ENCODE measurements at places on chromosomes 3 and 15.

- no peak for DNase-seq
These were observed 213.8 kb upstream of the FEZF2 start for GRCh38 chr3:62587169-62587568.

- DNase-seq: peak; percentile 50
These were observed 26.1 kb downstream of the FNDC3B start for GRCh38 chr3:172065527-172065926.

DNA sequence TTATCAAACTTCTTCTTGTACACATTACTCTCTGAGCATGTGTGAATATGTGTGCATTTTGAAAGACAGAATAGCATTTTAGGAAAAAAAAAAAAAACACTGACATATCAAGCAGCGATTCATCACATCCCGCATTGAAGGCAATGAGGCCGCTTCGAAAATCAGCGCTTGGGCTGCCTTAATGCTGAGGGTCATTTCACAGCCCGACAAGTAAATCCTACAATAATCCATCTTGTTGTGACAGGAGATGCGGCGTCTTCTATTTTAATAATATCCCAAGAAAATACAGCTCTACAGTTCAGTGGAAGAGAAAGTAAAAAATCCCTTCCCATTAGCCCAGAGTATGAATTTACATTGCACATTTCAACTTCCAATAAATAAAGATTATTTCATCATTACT, 389.2 kb upstream of the GRM7 start:
- no peak for DNase-seq

GRCh38 chr3:64257100-64257755, 32.0 kb upstream of the PRICKLE2 start:
- no peak for DNase-seq

DNA sequence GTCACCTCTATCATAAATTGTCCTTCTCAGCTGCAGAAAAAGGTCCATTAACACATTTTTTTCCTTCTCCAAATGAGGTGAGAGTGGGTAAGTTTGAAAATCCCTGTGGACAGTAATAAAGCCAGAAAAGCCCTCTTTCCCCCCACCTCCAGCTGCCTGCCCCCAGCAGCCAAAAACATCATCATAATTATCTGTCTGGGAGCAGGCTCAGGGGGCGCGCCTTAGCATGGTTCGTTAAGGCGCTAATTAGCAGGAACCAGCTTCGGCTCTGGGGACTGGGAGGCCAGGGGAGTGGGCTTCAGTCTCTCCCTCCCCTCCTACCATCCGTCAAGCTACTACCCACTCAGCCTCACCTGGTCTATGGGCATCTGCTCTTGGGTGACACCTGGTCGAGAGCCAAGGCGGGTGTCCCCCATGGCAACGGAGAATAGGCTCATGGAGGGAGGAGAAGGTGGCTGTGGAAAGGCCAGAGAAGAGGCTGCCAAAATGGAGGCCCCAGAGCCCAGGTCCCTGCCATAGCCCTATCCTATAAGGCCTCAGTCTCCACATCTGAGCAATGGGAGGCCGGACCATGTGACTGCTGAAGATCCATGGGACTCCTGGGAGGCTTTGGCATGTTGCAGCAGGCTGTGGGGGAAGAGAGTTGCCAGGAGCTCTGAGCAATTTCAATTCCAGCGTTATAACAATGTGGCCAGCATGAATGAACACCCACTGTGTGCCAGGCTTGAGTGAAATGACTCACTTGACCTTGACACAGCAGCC, 140.1 kb upstream of the LINGO1 start:
- DNase-seq: no peak

GRCh38 chr15:37058316-37058985, 41.9 kb downstream of the MEIS2 start:
- no peak for DNase-seq

GRCh38 chr3:193971261-193971751, 164.6 kb upstream of the HES1 start:
- DNase-seq: no peak

DNA sequence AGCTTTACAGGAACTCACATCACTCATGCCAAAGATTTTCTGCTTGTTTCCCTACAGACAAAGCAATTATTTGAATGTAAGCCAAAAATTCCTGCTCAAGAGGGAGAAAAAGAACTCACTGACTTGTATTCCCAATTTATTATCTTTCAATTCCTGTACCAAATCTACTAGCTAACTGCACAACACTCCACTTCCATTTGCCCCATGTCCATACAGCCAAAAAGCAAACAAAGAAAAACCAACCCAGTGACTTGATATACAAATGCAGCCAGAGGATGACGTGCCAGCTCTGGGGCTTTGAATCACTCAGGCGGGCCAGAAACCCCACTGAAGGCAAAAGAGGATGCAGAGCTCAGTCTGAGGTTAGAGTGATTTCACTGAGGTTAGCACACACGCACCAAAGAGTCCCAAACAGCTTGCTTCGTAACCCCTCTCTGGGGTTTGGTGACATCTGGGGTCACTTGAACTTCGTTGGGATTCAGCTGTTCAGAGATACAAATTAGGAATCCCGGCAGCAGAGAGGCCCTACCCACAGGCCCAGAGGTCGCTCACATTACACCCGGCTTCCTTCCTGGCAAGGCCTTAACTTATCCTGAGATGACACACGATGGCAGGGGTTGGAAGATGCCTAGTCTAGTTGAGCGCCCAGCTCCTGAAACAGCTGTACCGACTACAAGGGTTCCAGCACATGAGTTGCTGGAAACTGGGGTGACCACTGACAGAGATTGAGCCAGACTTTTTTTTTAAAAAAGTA, 1.6 kb downstream of the RFTN1 start:
- DNase-seq: no peak

DNA sequence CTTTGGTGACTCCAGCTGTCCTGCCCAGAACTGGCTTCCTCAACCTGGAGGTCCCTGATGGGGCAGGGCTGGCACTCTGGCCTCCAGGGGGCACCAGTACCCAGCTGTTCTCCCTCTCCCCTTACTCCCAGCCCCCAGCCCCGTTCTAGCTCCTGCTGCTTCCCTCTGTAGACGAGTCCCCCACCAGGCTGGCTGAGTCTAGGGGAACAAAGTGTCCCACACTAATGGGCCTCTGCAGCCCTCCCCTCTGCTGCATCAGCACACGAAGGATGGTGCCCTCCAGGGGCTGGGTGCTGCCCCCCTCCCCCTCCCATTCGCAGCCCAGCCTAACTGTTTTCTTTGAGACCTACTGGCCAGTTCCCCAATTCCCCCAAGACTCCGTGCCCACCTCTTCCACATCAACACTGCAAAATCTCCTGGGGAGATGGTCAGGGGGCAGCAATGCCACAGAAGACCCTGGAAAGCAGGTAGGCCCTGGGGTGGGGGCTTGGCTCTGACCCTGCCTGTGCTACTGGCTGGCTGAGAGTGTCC, 4.2 kb downstream of the RHCG start:
- DNase-seq: no peak

GRCh38 chr3:172467170-172467824, 19.0 kb upstream of the GHSR start:
- DNase-seq: no peak

DNA sequence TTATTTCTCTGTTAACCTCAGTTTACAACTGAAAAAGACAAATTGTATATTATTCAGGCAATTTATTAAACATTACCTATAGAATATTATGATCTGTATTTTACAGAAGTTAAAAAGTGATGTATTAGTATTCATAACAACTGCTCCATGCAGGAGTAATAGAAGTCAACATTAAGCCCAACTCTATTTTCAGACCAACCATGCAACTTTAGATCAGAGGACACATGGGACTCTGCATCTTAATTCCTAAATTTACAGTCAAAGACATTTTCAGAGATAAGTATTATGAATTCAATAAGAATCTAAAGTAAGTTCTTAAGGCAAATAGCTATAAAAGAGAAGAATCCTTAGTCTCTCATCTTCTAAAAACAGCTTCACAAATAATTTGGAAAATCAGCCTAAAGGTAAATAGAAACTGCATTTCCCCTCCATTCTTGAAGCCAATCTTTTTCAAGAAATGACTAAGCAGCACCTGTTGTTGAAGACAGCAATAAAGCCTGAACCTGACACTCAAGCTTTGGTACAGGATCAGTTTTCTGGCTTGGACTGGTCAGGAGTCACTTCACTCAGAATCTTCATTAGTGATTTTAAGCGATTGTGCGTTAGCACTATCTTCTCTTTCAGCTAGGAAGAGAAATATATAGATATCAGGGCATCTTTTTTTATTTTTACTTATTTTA, 23.0 kb downstream of the OIP5 start:
- DNase-seq: no peak

DNA sequence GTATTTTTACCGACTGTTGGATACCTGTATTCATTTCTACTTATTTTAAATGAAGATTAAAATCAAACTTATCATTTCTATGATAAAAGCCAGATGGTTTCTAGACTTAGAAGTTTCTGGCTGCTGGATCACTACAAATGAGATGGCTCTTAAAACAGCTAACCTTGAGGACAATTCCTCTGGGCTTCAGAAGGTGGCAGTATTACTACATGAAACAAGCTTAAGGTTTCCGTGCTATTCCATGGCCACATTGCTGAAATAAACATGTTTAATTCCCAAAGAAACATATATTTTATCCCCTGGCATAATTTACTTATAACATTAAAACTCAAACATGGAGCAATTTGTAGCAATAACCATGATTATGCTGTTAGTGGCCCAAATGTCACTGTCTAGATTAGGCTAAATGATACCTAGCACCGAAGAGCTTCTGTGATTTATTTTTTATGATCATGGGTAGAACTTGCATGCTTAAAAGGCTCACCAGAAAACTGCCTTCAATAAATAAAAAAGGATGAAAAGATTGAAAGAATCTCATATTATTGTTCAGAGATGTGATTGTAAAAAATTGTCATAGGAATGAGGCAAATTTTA, 204.0 kb upstream of the NANOGP8 start:
- peak; percentile 21 for DNase-seq

DNA sequence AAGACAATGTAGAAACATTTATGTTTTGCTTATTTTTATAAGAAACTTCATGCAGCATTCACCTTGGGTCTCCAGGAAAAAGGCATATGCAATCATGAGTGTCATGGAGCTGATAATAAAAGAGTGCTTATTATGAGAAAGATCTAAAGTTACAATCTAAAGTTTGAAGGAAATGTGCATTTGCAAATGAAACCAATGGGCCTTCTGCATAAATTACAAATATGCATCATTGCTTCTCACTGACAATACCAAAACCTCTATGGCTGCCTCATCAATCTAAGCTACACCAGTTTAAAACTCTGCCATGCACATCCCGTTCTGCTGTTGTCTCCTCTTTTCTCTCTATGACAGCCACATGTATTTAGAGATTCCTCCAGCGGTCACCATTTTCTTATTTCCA, 103.2 kb upstream of the ABI3BP start:
- DNase-seq: no peak

DNA sequence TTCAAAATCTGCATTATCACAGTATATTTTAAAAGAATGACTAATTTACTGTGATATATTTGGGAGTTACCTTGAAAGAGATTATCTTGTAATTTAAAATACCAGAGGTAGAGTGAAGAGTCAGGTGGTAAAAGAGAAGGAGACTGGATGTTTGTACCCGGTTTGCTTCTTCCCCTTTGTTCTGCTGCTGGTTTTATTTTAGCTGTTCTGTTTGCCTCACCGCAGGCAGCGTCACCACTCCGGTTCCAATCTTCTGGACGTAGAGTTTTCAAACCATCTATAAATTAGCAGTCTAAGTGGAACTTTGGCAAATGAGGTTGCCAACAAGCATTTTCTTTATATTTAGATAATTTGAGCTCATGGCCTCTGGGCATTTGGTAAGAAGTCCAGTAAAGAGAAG, 38.2 kb downstream of the PPARG start:
- no peak for DNase-seq

- DNase-seq: no peak
These were observed 10.9 kb downstream of the ATG3 start for GRCh38 chr3:112550859-112551258.

- DNase-seq: no peak
These were observed 33.1 kb downstream of the WNT5A start for GRCh38 chr3:55453886-55454496.

GRCh38 chr3:145906755-145907154, 254.2 kb downstream of the PLOD2 start:
- DNase-seq: no peak

DNA sequence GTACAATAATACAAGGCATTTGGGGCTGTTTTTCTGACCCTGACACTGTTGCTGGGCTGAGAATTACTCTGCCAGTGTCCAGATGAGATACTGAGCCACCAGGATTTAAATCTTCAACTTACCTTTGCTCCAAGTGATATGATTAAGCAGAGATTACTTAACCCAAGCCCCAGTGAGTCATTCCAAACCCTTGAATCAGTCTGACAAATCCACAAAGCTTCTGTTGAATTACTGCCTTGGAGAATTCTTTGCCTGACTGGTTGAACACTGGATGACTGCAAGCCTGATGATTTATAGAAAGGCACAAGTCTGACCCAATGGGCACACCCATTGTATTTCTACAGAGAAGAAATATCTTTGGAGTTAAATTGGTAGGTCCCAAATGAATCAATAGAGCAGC, 88.2 kb upstream of the TSC22D2 start:
- DNase-seq: no peak

DNA sequence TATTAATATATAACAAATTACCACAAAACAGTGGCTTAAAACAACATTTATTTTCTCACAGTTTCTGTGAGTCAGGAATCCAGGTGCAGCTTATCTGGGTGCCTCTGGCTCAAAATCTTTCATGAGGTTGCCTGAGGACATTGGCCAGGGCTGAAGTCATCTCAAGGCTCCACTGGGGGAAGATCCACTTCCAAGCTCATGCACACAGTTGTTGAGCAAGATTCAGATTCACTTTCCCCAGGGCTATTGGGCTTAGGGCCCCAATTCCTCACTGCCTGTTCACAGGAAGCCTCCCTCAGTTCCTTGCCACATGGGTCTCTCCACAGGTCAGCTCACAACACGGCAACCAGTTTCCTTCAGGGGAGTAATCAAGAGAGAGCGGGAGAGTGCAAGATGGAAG, 35.0 kb downstream of the RFTN1 start:
- no peak for DNase-seq

GRCh38 chr15:81016489-81017068, 15.9 kb downstream of the TLNRD1 start:
- DNase-seq: no peak

GRCh38 chr3:180828723-180829408, 83.6 kb upstream of the FXR1 start:
- no peak for DNase-seq

DNA sequence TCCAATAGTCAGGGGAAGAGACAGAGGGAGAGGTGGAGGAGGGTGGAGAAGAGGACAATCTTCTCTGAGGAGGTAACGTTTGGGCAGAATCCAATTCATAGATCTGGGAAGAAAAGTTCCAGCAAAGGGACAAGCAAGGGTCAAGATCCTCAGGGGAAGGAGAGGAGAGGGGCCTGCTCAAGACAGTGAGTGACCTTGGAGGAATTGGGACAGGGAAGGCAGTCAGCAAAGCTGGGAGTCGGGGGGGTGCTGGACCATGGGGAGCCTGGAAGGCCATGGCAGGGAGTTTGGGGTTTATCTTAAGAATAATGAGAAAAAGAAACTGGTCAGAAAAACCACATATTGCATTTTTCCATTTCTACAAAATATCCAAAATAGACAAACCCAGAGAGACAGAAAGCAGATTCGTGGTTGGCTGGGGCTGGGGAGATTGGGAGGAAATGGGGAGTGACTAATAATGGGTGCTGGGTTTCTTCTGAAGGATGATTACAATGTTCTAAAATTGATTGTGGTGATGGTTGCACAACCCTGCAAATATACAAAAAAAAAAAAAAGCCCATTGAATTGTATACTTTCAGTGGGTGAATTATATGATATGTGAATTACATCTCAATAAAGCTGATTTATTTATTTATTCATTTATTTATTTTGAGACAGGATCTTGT, 19.6 kb upstream of the SRP14 start:
- DNase-seq: no peak

All from LNCaP clone FGC (cell line).